ENCODE measurements at places on chromosomes 3 and 15. TPM values are rescaled to one million over a fixed set of nuclear protein-coding genes. Genes with fewer than 3 reads are reported as not detected.

GRCh38 chr3:51932471-51933370 is 9.0 kb downstream of the RRP9 start:
- DNase-seq: no peak

- DNase-seq: no peak
Measured at GRCh38 chr3:160170409-160171370, 54.5 kb upstream of the C3orf80 start.

GRCh38 chr3:67384760-67385397 is 269.5 kb downstream of the SUCLG2 start:
- peak; percentile 45 for DNase-seq

- no peak for DNase-seq
Measured at GRCh38 chr15:64522226-64522823, 61.9 kb downstream of the ZNF609 start.

GRCh38 chr3:172546628-172547214 is 23.5 kb upstream of the TNFSF10 start:
- DNase-seq: no peak

DNA sequence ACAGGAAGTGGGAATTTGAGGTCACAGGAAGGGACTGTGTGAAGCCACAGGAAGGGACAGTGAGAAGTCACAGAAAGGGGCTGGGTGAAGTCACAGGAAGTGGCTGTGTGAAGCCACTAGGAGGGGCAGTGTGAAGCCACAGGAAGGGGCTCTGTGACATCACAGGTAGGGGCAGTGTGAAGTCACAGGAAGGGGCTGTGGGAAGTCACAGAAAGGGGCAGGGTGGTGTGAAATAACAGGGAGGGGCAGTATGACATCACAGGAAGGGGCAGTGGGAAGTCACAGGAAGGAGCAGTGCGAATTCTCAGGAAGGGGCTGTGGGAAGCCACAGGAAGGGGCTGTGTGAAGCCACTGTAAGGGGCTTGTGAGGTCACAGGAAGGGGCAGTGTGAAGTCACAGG is 35.8 kb downstream of the GASK1A start:
- DNase-seq: no peak

DNA sequence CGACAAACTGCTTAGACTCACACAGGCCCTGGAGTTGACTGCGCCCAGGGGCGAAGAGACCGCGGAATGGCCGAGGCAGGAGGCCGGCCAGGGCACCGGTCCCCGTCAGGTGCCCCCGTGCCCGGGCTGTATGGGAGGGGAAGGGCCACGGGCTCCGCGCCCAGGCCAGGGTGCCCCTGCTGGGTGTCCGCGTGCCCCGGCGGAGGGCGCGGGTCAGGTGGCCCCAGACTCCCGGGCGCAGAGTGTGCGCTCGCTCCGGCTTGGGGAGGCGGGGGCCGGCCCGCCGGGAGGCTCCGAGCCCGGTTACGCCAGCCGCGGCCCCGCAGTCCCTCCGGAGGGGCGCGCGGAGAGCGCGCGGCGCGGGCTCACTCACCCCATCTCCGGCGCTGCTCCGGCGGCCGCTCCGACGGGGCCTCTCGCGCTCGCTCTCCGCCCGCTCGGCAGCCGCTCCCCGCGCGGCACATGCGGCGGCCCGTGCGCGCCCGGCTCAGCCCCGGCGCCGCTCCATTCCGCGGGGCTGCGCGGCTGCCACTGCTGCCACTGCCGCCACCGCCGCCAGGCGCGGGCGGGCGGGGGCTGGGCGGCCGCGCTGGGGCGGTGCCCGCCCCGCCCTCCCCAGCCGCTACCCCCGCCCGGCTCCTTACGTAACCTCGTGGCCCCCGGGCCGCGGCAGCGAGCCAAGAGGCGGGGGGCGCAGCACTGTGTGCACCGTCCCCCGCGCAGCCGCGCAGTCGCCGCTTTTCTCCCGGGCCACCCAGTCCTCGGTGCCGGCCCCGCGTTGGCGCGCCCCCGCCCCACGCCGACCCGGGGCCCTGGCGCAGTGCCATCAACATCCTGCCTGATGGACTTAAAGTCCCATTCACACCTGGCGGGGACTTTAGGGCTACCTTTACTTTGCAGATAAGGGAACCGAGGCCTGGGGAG is at the start of gene HOMER2:
TSS of gene HOMER2 (minus strand) at position 563 of the 924 bp plus-strand sequence. CDS start at position 378, 185 bp downstream.
- DNase-seq: no peak

- DNase-seq: no peak
Measured at GRCh38 chr3:31743331-31744089, 210.8 kb downstream of the STT3B start.

DNA sequence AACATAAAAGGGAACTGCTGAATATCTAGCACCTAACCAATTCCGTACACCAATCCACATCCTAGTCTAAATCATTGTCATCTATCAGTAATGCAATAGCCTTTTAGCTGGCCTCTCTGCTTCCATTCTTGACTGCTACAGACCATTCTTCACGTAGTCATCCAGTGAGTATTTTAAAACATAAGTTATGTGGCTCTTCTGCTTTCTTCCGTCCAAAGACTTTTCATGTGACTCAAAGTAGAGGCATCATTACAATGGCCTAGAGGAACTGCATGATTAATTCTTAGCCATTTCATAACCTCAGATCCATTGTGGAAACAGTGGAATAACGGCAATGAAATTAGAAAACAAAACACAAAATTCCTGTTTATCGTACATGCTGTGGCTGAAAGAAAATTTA is 88.9 kb upstream of the CBLB start:
- no peak for DNase-seq

- no peak for DNase-seq
Measured at GRCh38 chr3:100030914-100031425, 83.3 kb downstream of the FILIP1L start.

DNA sequence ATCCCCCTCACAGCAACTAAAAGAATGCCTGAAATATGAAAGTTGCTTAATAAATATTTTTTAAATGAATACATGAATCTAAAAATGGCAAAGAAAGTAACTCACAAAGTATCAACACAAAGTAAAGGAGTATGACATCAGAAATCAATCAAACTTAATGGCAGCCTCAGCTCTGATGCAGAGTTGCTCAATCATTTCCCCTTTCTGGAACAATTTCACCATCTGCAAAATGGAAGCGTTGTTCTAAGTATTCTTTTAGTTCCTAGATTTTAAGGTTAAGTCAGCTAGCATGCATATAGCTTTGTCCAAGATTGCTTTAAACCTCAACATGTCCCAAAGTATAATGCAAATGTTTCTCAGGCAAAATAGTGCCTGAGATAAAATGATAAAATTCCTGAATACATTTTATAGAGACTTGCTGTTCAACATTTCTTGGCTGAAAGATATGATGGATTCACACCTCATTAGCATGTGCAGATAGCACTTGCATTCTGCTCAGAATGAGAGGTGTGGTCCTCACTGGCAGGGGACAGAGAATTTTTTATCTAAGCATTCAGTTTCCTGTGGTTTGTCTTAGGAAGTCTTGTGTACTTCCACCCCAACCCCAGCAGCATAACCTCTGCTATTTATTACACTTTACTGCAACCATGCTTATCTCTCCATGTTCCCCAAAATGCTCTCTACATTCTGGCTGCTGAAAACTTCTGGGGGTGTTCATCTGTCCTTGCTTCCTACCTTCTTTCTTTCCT is 429.3 kb downstream of the GRM7 start:
- no peak for DNase-seq

DNA sequence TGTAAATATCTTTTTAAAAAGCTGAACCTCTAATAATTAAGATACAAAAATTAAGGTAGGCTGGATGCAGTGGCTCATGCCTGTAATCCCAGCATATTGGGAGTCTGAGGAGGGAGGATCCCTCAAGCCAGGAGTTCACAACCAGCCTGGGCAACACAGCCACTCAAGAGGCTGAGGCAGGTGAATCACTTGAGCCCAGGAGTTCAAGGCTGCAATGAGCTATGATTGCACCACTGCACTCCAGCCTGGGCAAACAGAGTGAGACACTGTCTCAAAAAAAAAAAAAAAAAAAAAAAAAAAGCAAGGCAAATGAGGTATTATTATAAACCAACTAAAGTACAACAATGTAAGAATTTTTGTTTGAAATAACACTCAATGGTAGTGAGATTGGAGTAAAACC is 47.6 kb downstream of the EFHB start:
- DNase-seq: no peak

- DNase-seq: no peak
Measured at GRCh38 chr3:14719006-14719405, 44.1 kb downstream of the C3orf20 start.

The GABRG3 gene
- total RNA-seq: not detected

The CCR3 gene
- total RNA-seq: not detected

The PPARG gene
- 13.2 TPM for total RNA-seq

The CELF6 gene
- not detected for total RNA-seq

The CCDC54 gene
- total RNA-seq: not detected

The UQCC5 gene
- total RNA-seq: 47.0 TPM
